ENCODE measurements at places on chromosomes 4 and X.

GRCh38 chrX:38458071-38458470, 103.3 kb upstream of the TSPAN7 start:
- no peak for DNase-seq

- DNase-seq = no peak
Observed at GRCh38 chr4:141898346-141898745, 262.0 kb downstream of the IL15 start.

DNA sequence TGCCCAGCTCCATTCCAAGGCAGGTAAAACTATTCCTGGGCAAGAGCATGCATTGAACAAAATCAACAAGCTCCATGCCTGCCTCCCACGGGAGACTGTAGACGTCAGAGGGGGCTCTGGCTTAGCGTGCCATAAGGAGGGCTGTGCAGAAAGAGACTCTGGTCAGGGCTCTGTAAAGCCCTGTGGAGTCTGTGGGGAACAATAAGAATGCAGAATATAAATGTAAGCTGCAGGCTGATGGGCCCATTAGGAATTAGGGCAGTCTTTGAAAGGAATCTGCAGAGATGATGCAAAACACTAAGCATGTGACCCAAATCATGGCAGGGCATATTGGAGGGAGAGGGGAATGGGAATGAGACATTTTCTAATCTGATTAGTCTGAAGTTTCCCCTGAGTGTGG, 170.3 kb downstream of the EFHC2 start:
- DNase-seq = no peak

DNA sequence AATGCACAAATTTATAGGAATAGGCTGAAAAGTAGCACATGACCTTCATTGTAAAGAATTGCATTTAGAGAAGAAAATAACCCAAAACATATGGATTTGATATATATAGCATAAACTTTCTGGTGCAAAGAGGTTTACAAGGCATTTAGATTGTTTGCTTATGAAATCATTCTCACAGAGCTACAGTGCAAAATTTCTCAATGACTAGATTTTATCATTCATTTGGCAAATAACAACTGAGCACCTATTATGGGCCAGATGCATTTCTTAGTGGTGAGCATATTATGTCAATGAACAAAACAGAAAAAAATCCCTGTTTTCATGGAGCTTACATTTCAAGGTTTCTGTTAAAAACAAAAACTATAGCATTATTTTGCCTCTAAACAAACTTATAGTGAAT, 34.1 kb upstream of the TNIP3 start:
- DNase-seq = no peak

- no peak for DNase-seq
Observed at GRCh38 chr4:75034523-75034922, 101.6 kb downstream of the PARM1 start.

DNA sequence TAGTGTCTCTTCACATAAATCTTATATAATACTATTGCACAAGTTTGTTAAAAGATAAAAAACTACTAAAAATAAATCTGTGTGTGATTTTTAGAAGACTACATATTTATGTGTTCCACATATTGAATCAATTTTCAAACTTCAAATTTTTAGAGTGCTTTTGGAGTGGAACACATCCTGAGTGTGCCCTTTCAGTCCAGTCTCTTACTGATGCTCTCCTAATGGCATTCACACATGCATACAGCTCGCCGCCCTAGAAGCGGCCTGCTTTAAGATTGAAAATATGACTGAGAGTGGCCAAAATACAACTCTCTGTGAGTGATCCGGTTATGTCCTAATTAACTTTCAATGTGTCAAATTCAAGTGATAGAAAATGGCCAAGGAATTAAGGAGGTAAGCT, 628.8 kb downstream of the ANKRD50 start:
- DNase-seq = no peak

DNA sequence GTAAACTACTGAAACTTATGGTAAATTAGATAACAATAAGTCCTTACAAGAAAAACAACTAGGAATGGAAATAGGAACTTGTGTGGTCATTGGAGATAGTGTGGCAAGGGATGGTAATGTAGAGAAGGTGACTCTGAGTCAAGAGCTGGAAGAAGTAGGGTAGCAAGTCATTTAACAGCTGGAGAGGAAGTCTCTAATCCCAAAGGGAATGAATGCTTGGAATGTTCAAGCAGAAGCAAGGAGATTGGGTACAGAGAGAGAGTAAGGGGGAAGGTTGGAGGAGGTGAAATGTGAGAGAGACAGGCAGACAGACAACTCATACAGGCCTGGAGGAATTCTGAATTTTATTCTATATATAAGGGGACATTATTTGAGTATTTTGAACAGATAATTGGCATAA, 260.6 kb upstream of the MAD2L1 start:
- no peak for DNase-seq

- no peak for DNase-seq
Observed at GRCh38 chr4:27132497-27132896, 271.9 kb downstream of the STIM2 start.

DNA sequence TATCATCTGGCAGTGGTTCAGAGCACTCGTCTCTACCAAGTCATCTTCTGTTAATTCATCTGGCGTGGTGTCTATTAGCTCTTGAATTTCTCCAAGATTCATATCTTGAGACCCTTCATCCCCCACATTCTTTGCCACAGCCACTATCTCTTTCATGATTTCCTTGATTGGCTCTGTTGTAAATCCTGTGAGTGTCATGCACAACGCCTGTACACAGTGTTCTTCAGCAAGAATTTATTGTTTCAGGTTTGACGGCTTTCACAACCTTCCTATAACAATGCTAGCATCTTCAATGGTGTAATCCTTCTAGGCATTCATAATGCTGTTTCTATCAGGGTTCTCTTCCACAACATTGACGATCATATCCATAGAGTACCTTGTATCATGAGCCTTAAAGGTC, 30.9 kb downstream of the MGST2 start:
- DNase-seq = no peak

GRCh38 chr4:184765473-184766340, 31.8 kb upstream of the CENPU start:
- no peak for DNase-seq

DNA sequence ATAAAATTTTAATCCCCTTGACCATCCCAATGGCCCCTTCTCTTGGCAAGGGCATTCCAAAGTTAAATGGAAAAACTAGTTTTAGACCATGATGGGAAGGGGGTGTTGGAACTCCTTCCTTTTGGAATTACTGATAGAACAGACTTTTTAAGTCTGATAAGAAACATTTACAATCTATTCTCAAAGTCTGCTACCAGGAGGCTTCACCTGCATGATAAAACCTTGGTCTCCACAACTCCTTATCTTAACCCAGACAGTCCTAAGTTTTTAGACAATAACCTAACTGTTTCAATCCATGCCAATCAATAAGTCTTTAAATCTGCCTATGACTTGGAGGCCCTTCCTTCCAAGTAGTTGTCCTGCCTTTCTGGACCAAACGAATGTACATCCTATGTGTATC, 63.9 kb upstream of the PGRMC2 start:
- DNase-seq = no peak

DNA sequence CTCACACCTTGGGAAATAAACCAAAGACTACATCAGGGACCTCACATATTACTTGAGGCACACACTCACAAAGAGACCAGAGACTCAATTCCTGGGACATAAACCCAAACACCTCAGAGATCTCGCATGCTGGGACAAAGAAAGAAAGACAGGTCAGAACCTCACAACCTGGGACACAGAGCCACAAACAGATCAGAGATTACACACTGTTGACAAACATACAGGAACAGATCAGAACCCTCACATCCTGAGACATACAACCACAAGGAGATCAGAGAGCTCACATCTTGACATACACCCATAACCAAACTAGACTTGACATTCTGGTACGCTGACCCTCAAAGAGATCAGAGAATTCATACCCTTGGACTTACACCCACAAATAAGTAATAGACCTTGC, 17.3 kb downstream of the SUV39H1 start:
- no peak for DNase-seq

- no peak for DNase-seq
Observed at GRCh38 chr4:156515295-156515694, 456.3 kb downstream of the PDGFC start.

- peak; percentile 83 for DNase-seq
Observed at GRCh38 chr4:180058691-180059215, 2184.4 kb upstream of the TENM3 start.

DNA sequence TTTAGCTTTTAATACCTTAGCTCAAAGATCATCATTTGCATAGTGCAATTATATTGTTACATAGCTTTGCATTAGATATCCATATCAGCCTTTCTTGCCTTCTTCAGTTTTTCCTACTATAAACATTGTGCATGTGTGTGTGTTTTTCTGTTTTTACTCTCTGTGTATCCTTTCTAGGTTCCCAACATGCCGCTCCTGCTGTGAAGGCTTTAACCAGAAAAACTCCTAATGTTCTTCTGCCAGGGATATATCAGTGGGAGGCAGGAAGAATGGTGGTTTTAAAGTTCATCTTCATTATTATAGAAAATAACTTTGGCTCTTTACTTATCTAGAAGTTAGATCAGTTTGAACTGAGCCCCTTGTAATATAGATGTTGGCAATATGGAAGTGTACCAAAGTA, 61.2 kb downstream of the CPE start:
- no peak for DNase-seq

DNA sequence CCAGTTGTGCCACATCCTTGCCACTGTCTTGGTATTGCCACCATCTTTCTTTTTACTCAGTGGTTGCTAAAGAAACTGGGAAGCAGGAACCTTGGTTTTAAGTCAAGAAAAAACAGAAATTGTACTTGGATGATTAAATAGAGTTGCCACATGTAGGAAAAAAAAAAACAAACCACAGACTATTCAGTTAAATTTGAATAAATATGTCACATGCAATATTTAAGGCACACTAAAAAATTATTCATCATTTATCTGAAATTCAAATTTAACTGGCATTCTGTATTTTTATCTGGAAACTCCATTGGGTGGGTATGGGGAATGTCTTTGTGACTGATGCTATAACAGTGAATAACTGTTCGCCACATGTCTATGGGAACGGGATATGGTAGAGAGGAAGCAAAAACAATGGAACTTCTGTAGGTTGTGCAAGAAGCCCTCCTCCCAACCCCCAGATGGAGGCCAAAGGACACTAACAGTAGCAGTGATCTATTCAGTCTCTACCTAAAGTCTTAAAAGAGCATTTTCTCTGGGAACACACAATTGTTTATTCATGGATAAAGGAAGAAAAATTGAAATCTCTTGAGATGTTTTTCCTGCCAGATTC, 57.0 kb upstream of the PLAC8 start:
- DNase-seq = no peak

- no peak for DNase-seq
Observed at GRCh38 chrX:47854474-47854873, 17.8 kb downstream of the ZNF81 start.

GRCh38 chrX:150849486-150849885, 49.0 kb downstream of the CD99L2 start:
- DNase-seq = no peak

DNA sequence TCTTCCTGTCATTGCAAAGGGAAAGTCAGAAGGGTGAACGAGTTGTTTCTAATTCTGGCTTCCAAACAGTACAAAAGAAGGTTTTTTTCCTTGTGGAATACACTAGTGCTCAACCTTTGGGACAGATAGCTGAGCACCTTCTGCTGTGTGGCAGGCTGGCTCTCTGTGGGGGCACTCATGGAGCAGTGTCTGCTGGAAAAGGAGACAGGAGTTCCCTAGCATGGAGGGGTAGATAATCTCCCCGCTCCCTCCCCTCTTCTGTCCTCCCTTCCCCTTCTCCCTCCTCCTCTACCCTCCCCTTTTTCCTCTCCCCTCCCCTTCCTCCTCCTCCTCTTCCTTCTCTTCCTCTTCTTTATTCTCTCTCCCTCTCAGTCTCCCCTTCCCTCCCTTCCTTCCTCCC, 62.4 kb upstream of the MTM1 start:
- DNase-seq = no peak

GRCh38 chr4:93431371-93431770, 397.2 kb upstream of the ATOH1 start:
- no peak for DNase-seq

Data from left hindlimb (tissue), 1 donor.